NK-92 treated with Interleukin-12 subunit alpha and Interleukin-12 subunit beta, amount 100 ng/mL, for 24 hours (cell line): ENCODE measurements at places on chromosomes 5 and 9.
A peak's percentile ranks its signal among the peaks of the same experiment; 100 is the strongest.

DNA sequence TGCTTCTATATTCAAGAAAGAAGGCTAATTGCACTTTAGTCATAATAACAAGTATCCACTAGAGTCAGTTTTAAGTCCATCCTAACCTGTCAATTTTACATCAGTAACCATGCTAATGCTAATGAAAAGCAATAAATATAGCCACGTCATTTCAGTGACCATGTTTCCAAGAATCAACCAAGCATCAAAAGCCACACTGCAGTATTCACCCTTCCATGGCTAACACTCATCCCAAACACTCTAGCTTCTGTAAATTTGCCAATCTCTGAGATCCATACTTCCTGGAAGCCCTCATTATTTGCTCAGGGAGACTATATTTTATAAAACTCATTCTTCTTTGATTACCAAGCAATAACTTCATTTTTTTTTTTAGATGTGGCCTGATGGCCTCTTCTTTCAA is 712.0 kb downstream of the CETN3 start:
- no peak for DNase-seq

DNA sequence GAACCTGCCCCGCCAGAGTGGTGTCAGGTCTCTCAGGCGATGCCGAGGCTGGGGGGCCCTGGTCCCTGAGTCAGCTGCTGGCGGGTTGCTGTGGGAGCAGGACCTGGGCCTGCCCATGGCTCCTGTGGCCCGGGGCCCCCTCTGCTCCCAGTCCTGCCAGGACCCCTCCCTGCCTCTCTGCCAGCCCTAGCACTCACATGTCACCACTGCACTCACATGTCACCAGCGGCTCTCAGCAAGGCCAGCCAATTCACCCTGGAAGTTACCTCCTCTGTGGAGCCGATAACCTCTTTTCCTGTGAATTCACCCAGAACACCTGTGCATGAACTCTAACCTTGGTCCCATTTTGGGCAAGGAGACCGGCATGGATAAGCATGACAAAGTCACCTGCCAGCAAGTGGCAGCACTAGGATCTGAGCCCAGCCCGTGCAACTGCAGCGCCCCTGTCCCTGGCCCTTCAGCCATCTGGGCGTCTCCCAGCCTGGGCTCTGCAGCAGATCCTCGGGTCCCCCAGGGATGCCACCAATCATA is 170.2 kb downstream of the GAPVD1 start:
- DNase-seq = no peak

- no peak for DNase-seq
These were observed 6.2 kb upstream of the F2R start for GRCh38 chr5:76709762-76710161.

DNA sequence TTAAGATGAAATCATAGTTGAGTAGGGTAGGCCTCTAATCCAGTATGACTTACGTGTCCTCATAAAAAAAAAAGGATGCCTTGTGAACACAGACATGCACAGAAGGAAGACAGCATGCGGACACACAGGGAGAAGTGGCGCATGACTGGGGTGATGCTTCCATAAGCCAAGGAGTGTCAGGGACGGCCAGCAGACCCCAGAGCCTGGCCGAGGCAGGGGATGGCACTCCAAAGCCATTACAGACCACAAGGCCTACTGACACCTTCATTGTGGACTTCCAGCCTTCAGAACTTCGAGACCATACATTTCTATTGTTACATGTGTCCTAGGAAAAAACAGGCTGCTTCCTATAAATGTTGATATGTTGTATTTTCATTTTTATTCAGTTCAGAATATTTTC is 19.9 kb downstream of the EHMT1 start:
- no peak for DNase-seq

DNA sequence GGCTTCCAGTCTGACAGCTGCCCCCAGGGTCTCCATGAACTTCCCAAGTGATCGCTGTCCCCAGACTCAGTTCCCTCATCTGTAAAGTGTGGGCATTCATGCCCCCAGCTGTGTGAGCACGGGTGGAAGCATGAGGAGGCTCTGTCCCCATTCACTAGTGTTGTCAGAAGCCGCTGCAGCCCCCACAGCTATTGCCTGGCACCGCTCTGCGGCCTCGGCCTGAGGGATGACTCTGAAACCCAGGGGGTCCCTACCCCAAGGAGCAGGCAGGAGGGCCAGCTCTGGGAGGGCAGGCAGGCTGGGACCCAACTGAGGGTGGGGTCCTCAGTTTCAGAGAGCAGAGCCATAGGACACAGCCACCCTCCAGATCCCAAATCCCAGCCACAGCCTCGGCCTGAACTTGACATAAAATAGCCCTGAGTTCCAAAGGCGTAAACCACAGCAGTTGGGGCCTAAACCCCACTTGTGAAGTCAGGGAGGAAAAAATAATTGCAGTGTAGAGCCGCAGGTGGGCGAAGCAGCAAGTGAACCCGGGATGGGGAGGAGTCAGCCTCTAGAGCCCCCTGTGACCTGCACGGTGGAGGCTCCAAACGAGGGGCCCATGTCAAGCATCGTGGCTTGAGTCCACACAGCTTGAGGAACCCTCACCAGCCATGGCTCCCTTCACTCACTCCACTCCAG is 66.0 kb upstream of the ADAMTS2 start:
- no peak for DNase-seq

- no peak for DNase-seq
These were observed 496.8 kb downstream of the MAT2B start for GRCh38 chr5:164002214-164002613.

DNA sequence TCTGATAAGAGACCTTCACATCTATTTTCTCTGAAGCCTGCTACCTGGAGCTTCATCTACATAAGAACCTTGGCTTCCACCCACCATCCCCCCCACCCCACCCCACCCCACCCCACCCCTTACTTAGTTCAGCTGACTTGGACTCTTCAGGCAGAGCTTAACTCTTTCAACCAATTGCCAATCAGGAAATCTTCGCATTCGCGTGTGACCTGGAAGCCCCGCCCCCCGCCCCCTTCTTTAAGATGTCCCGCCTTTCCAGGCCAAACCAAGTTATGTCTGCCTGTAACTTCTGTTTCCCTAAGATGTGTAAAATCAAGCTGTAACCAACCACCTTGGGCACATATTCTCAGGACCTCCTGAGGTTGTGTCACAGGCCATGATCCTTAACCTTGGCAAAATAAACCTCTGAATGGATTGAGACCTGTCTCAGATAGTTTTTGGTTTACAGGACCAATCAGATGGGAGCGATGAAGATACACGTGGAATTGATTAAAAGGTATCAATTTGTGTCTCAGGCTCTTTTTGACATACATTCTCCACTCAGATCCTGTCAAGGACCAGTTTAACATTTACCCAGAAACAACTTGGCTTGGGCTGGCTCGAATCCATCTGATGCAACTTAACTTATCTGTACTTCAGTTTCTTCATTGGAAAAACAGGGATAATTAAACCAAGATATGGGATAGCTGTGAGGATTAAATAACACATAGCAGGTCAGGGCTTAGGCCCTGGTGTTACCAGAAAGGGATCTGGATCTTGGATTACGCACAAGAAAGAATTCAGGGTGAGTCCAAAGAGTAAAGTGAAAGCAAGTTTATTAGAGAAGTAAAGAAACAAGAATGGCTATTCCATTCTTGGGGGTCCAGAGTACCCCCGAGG is 43.6 kb downstream of the GALNT12 start:
- DNase-seq = no peak

DNA sequence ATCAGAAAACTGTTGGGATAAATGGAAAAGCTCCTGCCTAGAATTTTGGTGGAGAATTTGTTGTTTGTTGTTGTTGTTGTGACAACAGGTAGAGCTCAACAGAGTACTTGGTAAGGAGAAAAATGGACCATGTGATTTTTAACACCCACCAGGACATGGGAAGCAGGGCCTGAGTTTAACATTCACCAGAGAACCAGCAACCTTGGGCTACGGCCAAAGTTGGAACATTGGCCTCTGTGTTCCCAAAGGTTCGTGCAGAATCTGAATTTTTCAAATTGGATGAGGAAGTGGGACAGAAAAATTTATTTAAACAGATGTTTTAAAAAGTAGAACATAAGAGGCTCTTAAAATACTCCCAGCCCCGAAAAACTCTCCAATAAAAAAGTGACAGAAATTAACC is 127.0 kb downstream of the GNA14 start:
- no peak for DNase-seq

- no peak for DNase-seq
These were observed at the start of gene DAPK1 for GRCh38 chr9:87497604-87498045. DAPK1 (plus strand) TSS chr9:87497867; CDS start chr9:87499078, 1,211 bp downstream.

DNA sequence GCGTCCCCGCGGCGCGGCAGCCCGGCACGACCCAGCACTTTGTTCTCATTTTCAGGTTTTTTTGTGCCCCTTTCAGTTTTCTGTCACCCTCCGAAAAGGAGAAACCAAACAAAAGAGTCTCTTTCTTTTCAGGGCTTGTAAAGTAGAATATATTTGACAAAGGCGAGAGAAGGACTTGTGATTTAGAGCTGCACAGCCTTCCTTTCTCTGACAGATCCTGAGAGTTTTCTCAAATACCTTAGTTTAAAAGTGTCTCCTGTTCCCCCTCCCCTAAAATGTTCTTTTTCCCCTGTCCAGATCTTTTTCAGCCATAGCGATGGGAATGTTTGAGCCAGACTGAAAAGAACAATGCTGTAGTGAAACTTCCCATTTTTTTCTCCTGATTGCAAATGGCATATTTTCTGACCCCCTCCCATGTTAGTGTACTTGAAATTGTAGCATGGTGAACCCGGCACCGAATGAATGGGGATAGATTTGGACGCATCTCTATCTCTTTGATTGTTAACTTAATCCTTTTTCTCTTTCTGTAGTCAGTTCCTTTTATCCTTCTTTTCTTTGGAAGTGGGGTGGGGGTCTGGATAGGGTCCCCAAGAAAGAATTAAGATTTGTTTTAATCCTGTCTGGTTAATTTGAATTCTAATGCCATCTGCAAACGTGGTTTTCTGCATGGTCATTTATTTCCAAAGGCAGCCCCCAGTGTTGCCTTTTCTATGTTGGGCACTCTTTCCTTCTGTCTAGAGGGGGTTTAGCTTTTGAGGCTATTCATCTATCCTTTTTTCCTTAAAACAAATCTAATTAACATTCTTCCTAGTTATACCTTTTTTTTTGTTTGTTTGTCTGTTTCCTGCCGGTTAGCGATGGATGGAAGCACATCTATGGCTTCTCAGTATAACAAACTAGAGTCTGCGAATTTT is 2.2 kb downstream of the ZSWIM6 start:
- DNase-seq = no peak

- DNase-seq = no peak
These were observed 19.7 kb downstream of the GPR107 start for GRCh38 chr9:130073373-130073772.

- no peak for DNase-seq
These were observed 136.2 kb downstream of the MPDZ start for GRCh38 chr9:13143281-13143680.

DNA sequence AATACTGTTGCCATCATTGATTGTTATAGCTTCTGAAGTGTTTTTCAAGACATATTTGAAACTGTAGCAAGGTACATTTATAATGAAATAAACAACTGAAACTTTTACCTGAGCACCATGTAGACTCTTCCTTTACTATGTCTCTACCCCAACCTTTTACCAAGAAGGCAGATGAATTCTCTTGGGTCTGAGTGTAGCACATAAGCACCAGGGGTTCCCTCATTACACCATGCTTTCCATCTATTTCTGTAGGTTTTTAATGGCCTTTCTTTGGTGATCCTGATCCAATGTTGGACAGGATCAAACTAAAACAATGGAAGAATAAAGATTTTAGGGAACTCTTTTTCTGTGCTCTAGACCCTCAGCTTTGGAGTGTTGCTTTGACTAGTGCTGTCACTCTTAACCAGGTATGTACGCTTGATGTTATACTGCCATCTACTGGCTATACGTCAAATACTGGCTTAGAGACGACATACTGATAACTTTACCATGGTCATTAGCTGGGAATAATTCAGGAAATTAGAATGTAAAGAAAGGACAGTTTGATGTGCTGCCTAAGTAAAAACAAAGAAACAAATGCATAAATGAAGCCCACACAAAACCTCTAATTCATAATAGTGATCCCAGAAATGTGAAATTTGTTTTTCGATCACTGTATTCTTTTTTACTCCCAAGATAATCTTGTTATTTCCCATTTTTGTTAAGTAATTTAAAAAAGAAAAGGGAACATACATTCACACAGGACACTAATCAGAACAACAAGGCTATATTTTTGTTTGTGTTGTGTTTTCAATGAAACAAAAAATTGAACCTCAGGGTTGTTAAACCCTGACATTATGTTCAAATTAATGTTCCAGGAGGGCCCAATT is 30.7 kb downstream of the IFNW1 start:
- DNase-seq = no peak

GRCh38 chr5:95178046-95178651 is 106.7 kb downstream of the MCTP1 start:
- DNase-seq = no peak

GRCh38 chr5:61702784-61703183 is 370.7 kb downstream of the ZSWIM6 start:
- no peak for DNase-seq

GRCh38 chr5:66894480-66895240 is 298.5 kb downstream of the MAST4 start:
- DNase-seq = no peak

DNA sequence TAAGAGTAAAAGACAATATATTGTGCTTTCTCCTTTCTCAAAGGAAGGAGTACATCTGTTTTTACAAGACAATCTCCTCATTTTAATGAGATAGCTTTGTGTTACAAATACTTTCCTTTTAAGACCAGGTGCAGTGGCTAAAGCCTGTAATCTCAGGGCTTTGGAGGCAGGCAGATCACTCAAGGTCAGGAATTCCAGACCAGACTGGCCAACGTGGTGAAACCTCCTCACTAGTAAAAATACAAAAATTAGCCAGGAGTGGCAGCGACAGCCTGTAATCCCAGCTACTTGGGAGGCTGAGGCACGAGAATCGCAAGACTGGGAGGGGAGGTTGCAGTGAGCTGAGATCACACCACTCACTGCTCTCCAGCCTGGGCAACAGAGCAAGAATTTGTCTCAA is 11.8 kb downstream of the TMEM161B start:
- DNase-seq = no peak

- DNase-seq = no peak
These were observed 59.3 kb downstream of the RGS3 start for GRCh38 chr9:113522858-113523257.

- peak; percentile 64 for DNase-seq
These were observed 126.6 kb upstream of the IL12B start for GRCh38 chr5:159456722-159457465.

GRCh38 chr5:114327474-114327873 is 34.4 kb upstream of the KCNN2 start:
- DNase-seq = no peak

DNA sequence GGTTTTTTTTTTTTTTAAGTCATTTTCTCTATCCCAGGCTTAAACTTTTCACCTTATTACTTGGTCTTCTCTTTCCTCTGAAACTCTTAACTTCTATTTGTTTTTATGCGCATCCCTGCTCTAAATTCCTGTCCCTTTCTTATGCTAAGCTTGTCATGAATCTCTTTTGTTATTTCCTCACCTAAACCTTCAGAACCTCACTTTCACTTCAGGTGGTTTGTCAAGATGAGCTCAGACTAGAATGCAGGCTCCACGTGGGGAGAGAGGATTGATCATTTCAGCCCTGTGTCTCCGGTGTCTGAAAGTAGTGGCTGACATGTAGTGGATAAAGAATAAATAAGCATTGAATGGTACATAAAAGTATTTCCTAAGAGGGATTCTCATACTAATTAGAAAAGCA is 63.6 kb downstream of the ANXA1 start:
- DNase-seq = no peak
